RCC 7860 (cell line): ENCODE measurements at places on chromosomes 13 and 19.

- DNase-seq, result no peak
These were observed 33.2 kb upstream of the CASP14 start for GRCh38 chr19:15015946-15016542.

GRCh38 chr13:86725105-86725504 is 925.9 kb upstream of the SLITRK6 start:
- DNase-seq, result no peak

DNA sequence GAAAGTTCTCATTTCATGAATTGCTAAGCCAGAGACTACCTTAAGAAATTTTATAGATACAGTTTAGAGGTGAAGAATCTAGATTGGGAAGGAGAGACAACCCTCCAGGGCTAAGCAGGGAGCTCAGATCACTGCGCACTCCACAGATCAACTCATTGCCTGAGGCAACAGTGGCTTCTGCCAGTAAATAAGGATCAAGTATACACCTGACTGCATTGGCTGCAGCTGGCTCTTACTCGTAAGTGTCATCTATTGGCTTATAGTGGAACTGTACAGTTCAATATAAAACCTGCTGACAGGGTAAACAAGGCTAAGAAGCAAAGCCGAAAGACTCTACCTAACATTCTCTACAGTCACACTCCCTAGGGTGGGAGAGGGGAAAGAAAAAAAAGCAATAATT is 18.0 kb upstream of the C1QTNF9B start:
- DNase-seq, result no peak

DNA sequence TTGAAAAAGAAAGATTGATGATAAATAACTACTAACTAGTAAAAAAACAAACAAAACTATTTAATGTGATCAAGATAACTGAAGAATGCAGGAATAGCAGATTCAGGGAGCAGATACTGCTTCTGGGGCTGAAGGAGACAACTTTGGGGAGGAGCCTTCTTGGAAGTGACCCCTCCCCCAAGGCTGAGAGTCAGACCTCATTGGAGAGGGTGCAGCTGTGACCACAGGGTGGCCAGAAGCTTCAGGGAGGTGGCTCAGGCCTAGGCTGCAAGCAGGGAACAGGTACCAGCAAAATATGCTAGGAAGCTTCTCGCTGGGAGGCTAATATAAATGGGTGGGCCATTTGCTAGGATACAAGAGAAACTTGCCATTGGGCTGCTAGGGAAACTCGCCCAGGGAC is 149.9 kb downstream of the MYO16 start:
- no peak for DNase-seq

GRCh38 chr13:43379738-43380137 is 356.4 kb downstream of the DNAJC15 start:
- no peak for DNase-seq

DNA sequence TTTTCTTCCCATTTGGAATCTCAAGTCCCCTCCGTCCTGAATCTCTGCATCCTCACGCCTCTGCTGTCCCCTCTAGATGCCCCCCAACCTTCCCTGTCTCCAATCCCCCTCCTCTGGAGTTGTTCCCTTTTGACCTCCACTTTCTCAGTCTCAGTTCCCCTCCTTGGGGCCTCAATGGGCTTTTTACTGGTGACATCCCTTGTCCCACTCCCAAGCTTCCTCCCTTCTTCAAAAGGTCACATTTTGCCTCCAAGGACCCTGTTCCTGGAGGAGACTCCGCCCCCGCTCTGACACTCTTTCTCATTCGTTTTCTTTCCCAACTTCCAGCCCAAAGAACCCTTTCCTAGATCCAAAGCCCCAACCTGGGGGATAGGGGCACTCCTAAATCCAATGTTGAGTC is 1.0 kb downstream of the AP2S1 start:
- no peak for DNase-seq

GRCh38 chr13:61908906-61909615 is 493.4 kb upstream of the PCDH20 start:
- no peak for DNase-seq

- peak; percentile 79 for DNase-seq
These were observed 14.8 kb upstream of the ATP8B3 start for GRCh38 chr19:1826557-1827521.

DNA sequence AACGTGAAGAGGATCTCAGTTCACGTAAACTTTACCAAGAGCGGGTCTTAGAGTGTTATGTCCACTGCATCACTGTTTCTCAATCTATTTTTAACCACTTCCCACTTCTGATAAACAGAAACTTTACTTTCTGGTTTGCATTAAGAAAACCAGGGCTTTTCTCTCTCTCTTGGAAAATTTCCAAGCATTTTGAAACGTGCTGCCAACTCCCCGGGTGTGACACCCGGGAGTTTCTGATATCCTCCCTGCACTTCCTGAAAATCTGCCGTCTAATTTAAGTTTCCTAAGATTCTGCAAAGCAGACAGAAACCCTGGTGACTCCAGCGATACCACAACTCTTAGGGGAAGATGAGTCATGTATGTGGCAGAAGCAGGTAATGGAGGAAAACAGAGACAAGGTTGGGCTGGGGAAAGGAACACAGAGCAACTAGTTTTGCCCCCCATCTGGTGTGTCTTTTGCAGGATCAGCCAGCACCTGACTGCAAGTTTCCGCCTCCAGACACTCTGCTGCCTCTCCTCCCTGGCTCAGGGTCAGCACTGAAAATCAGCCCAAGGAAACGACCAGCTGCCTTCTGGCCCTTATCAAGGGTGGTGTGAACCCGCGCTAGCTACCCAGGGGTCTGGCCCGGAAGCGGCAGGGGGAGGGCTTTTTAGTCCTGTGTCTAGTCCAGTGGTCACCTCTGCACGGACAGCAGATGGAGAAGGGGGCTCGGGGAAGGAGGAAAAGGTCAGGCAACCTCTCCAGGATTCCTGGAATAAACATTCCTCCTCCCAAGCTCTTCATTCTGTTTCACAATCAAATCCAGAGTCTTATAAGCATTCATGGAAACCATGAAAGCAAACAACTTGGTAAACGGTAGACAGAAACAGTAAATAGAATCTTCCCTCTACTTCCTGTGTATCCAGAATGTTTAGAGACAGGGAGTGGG is 11.3 kb upstream of the FFAR2 start:
- DNase-seq, result peak; percentile 22

DNA sequence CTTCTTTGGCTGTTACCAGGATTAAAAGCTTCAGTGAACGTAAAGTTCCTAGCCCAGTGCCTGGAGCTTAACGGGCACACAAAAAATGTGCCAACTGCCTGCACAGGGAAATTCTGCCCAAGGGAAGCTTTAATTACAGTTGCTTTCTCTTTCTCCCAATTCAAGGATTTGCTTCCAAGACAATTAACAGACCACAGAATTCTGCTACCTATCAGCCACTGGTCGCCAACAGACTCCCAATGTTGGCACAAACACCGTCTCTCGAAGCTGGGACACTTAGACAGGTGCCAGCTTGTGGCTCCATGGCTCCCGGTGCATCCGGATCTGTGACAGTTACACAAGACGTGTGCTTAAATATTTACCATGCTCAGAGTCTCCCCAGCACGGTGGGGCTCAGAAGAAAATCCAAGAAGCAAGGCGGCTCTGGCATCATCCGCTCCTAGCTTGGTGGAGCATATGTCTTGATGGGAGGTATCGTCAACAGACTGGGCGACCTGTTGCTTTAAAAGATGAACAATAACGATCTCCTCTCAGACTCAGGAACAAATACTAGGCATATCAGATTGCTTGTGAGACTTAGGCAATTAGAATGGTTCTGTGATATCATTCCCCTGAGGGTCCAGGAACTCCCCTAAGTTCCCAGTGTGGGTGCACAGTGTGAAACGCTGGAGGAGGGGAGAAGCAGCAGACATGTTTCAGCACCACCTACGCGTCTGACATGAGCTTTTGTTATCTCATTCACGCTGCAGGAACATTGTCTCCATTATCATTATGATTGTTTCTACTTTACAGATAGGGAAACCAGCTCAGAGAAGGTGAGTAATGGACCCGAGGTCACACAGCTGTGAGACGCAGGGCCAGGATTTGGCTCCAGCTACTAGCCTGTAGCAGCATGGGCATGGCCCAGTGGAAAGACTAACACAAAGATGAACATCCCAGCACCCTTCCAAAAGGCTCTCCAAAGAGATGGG is 61.6 kb downstream of the ALOX5AP start:
- no peak for DNase-seq

- DNase-seq, result peak; percentile 24
These were observed 11.2 kb downstream of the CEBPA start for GRCh38 chr19:33290956-33291622.

GRCh38 chr13:45315520-45316167 is 25.3 kb downstream of the TPT1 start:
- no peak for DNase-seq

DNA sequence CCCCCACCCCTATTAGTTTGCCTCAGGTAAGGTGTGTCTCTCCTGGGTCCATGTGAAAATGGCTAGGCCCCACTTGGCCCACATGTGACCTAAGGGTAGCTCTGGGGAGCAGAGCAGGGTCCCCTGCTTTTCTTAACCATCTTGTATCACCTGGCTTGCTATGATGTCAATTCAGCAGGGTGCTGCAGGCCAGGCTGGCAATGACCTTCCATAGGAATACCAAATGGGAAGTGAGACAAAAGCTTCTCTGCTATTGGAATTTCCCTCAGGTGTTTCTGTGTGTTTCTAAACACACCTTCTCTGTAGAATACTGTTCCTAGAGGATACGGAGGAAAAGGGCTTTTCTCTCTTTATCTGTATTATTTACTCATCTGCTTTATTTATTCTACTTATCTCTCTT is 35.7 kb upstream of the DACH1 start:
- DNase-seq, result no peak
